ENCODE measurements at places on chromosomes 3 and 15.

GRCh38 chr3:175398676-175399075 lies 539.5 kb downstream of the NAALADL2 start:
- no peak for DNase-seq

DNA sequence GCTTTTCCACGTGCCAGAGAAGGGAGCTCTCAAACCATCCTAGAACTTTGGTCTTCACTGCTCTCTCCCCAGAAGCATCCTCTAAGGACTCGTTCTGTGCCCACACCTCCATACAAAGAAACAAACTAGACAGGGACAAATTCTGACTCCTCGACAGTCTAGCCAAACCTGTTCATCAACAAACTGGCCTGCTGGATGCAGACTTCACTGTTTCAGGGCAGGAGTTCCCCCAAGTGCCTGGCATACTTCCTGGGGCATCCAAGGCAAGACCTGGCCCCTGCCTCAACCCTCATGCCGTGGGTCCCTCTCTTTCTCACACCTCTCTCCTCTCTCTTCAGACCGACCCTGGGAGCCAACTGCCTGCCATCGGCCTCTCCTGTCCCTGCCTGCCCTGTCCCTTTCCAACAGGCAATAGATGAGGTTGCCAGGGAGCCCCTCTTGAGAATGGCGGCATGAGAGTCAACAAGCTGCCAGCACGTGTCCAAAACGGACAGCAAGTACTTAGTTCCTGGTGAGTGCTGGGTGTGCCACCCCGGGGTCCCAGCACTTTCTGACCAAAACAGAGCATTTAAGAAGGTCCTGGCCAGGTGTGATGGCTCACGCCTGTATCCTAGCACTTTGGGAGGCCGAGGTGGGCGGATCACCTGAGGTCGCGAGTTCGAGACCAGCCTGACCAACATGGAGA lies 79.1 kb upstream of the HES1 start:
- DNase-seq: no peak

DNA sequence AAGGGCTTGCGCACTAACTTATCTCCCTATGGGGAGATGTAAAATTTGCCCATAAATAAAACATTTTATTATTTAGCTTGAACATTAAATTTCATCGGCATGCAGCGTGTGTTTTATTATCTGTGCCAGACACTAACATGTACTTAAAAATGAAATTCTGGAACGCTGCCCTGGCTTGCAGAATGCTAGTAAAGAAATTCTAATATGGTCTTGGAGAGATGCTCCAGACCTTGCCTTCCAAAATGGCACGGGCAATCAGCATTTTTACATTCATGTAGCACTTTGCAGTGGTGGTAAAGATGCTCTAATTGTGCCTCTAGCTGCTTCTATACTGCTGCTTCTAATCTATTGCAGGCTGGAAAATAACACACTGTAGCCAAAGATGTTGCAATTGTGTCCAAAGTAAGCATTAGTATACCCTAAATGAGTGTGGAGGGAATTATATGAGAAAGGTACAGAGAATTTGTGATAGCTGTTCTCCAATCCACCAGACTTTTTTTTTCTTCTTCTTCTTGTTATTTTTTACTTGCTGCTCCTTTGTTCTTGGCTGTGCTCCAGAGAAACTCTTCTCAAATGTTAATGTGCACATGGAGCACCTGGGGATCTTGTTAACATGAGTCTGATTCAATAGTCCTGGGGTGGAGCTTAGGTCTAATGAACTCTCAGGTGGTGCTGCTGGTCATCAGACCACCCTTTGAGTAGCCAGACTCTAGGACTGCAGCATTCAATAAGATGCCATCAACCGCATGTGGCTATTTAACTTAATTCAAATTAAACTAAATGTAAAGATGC lies 47.3 kb downstream of the CRABP1 start:
- DNase-seq: no peak

DNA sequence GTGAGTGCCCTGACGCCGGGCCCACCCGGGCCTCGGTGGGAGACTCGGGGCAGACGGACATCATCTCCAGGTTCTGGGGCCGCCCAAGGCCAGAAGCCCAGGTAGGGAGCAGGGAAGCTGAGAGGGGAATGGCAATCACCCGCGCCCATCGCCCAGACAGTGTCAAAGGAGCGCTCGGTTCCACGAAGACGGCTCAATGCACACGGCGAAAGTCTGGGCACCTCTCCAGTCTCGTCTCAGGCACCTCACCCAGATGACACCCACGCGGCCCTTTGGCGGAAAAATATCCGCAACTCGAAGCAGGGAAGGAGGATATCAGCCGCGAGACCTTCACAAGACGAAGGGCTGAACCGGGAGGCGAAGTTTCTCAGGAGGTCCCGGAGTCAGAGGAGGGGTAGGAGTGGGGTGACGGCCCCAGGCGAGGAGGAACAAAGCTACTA lies 916 bp downstream of the IL17RD start:
- no peak for DNase-seq

GRCh38 chr3:115800489-115801075 lies 177.3 kb downstream of the GAP43 start:
- DNase-seq: no peak

- no peak for DNase-seq
Measured at GRCh38 chr3:72487946-72488737, 360.1 kb downstream of the SHQ1 start.

- no peak for DNase-seq
Measured at GRCh38 chr15:77818484-77819047, 185.9 kb upstream of the LINGO1 start.
